Activated T-cell treated with anti-CD3 and anti-CD28 coated beads for 24 hours (primary cell): ENCODE measurements at places on chromosomes 12 and 14.

DNA sequence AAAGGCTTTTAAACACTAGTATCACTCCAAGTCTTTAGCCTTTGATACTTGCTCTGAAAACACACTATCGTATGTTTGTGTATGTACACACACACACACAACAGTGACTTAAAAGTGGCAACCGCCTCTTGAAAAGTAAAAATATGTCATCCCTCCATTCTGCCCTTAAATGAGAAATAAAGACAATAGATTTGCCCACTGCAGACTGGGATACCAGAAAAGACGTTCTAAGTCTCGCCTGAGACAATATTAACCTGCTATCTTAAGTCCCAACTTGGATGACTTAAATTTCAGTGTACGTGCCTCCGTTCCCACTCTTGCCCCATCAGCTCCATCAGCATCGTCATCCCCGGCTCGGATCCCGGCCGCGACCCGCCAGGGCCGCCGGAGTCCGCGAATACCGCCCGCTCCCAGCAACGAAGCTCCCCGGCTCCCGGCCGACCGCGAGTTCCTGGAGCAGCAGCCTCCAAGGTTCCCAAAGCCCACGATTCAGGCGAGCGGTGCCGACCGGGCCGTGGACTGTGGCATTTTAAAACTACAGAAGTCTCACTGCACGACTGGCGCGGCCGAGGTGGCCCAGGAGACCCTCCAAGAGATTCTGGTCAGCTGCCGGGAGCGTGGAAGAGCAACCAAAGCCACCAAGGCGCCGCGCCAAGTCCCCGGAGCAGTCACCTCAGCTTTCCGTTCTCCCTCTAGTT lies 2.8 kb upstream of the ARID2 start:
- peak; percentile 11 for DNase-seq

DNA sequence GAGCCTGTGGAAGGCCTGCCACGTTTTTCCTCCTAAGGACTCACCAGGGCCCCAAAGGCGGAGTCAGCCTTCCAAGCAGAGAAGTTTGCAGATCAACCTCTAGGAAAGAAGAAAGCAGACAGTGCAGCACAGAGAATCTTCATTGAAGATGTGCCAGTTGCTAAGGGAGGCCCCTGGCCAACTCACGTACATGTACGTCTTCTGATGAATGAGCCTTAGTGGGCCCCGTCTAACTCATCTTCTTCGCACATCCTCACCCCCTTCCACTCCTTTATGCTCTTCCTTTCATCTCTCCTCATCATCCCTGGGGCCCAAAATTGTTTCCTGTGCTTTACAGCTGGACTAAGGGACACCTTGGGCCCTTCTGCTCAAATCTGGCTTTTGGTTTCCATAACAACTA lies 703.0 kb upstream of the TBX3 start:
- no peak for DNase-seq

- no peak for DNase-seq
Observed at GRCh38 chr14:29759521-29760340, 167.9 kb downstream of the PRKD1 start.

DNA sequence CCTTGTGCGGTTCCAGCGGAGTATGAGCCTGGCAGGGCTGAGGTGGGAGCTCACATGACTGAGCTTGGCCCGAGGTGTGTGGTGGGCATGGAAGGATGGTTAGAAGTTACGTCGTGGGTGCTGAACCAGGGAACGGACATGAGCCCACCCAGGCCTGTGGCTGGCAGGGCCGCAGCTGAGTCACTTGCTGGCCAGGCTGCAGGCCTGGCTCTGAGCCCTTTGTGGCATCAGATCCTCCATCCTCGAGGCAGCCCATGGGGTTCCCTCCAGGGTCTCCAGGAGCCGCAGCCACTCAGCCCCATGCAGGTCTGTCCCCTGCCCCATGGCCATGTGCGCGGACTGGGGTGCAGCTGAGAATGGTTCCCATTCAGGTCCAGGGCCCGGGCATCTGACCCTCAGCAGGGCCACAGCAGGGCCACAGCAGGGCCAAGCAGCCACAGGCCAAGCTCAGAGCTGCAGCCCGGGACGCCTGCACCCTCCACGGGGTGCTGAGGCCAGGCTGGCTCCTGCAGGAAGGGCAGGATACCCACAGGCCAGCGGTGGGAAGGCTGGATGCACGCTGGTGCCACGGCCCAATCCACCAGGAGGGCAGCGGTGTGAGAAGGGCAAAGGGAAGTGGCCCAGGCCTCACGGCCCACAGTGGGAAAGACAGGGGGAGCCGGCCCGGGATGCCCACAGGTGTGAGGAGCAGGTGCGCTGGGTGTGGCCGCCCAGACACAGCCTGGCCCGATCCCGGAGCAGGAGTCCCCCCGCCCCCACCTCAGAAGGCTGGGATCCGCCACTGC lies 26.3 kb upstream of the ULK1 start:
- DNase-seq: no peak

- no peak for DNase-seq
Observed at GRCh38 chr12:33180918-33181317, 258.7 kb downstream of the SYT10 start.

DNA sequence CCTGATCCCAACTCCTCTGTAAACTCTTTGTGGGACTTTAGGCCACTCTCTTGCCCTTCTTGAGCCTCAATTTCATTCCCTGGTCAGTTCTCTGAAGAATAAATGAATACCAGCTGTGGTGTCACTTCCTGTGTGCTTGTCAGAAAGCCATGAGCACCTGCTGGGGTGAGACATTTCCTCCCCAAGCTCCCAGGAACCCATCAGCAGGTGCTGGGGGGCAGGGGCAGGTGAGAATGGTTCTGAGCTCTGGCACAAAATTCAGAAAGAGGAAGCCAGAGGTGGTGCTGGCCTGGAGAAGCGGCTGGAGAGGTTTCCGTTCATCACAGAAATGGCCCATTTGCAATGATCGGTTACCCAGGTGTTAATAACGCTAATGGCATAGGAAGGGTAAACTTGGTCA lies 14.9 kb downstream of the LHX5 start:
- no peak for DNase-seq

- DNase-seq: no peak
Observed at GRCh38 chr12:124824195-124824594, 39.5 kb downstream of the SCARB1 start.

- no peak for DNase-seq
Observed at GRCh38 chr12:4116251-4117111, 157.1 kb upstream of the CCND2 start.

- DNase-seq: no peak
Observed at GRCh38 chr12:39763890-39764169, 144.2 kb upstream of the ABCD2 start.

GRCh38 chr14:33634631-33635030 lies 316.2 kb downstream of the EGLN3 start:
- no peak for DNase-seq

- DNase-seq: no peak
Observed at GRCh38 chr12:58540480-58541299, 379.6 kb downstream of the LRIG3 start.

GRCh38 chr12:122491991-122492390 lies 8.7 kb downstream of the ZCCHC8 start:
- DNase-seq: no peak

- no peak for DNase-seq
Observed at GRCh38 chr14:67377916-67378315, 17.8 kb downstream of the EIF2S1 start.

DNA sequence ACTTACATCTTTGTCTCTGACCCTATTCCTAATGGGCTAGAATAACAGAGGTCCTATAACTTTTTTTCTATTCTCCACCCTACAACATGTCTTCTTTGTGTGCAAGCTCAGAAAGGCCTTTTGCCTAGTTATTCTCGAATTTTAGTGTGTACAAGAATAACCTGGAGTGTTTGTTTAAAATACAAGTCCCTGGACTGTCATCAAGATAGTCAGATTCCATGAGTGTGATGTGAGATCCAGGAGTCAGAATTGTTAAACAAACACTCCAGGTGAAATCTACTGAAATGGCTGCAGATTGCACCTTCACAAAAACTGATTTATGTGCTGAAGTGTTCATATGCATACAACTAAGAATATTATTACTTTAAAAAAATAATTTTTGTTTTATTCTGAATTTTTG lies 114.4 kb upstream of the DIO2 start:
- DNase-seq: no peak

- DNase-seq: no peak
Observed at GRCh38 chr12:12195516-12195915, 71.3 kb downstream of the LRP6 start.

DNA sequence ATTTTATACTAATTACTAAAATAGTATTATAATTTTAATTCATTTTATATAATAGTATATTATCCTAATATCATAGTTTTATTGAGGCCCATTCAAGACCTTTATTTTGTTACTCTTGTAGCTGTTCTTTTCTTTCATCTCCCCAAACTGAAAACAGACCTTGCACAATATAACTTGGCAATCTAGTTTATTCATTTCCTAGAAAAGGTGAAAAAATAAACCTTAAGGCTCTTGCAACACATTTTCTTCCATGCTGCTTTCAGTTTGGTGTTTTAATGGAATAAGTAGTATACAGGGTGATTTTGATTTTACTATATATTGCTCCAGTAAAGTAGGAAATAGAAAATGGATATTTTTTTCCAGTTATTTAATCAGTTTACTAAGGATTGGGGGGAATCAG lies 174.0 kb downstream of the SLC2A13 start:
- DNase-seq: no peak

- DNase-seq: no peak
Observed at GRCh38 chr14:75554482-75554881, 23.9 kb upstream of the FLVCR2 start.

DNA sequence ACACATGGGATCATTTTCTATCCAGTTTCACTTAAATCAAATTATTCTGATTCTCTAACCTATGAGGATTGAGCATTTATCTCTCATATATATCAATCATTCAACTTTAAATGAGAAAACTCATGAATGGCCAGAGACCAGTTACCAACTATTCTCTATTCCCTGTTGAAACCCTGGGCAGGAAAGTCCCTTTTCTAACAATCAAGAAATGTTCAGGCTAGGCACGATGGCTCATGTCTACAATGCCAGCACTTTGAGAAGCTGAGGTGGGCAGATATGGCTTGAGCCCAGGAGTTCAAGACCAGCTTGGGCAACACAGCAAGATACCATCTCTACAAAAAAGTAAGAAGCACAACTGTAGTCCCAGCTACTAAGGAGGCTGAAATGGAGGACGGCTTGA lies 18.0 kb downstream of the FMNL3 start:
- no peak for DNase-seq

DNA sequence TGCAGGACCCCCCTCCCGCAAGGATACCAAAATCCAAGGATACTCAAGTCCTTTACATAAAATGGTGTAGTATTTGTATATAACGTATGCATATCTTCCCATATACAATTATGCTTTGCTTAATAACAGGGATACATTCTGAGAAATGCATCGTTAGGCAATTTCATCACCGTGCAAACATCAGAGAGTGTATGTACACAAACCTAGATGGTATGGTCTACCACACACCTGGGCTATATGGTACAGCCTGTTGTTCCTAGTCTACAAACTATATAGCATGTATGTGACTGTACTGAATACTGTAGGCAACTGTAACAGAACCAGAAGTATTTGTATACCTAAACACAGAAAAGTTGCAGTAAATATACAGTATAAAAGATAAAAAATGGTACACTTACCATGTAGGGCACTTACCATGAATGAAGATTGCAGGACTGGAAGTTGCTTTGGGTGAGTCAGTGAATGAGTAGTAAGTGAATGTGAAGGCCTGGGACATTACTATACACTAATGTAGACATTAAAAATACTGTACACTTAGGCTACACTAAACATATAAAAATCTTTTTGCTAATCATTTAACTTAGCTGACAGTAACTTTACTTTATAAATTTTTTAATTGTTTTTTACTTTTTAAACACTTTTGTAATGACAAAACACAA lies 141.1 kb downstream of the SLC41A2 start:
- no peak for DNase-seq

- no peak for DNase-seq
Observed at GRCh38 chr14:100653409-100653808, 66.2 kb upstream of the BEGAIN start.

DNA sequence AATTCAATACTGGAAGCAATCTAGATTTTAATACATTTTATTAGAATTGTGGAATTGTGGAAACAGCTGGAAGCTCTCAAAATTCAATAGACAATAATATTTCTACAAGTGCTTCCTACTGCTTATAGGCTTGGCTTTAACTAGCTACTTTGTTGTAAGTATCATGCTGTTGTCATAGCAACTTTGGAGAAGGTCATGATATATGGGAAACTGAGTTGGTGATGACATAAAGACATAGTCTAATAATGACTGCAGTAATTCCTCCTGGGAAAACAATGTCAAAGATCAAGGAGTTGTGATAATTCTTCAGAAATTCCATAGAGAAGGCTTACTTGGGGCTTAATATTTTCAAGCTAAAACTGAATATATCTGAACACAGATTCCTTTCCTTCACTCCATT lies 266.6 kb downstream of the KIF21A start:
- no peak for DNase-seq

- no peak for DNase-seq
Observed at GRCh38 chr14:105475269-105476096, 862 bp downstream of the CRIP2 start.

DNA sequence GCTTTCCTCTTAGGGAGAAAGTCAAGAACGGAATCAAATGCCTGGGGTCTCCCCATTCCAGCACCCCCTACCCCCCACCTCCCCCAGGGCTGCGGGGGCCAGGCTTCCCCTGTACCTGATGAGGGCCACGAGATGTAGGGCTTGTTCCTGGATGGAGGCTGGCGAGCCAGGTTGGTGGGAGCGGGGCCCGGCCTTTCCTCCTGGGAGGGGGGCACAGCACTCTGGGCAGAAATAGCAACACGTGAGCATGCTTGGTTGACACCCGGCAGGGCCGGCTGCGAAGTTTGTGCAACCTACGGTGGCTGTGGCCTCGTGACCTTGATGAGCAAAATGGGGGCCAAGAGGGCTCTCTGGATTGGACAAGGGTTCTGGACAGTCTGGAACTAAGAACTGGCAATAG lies 15.7 kb downstream of the AMN start:
- DNase-seq: no peak

- DNase-seq: no peak
Observed at GRCh38 chr14:104602315-104602932, 2.1 kb downstream of the TMEM179 start.

- DNase-seq: no peak
Observed at GRCh38 chr14:64614166-64614565, 64.4 kb downstream of the PPP1R36 start.

DNA sequence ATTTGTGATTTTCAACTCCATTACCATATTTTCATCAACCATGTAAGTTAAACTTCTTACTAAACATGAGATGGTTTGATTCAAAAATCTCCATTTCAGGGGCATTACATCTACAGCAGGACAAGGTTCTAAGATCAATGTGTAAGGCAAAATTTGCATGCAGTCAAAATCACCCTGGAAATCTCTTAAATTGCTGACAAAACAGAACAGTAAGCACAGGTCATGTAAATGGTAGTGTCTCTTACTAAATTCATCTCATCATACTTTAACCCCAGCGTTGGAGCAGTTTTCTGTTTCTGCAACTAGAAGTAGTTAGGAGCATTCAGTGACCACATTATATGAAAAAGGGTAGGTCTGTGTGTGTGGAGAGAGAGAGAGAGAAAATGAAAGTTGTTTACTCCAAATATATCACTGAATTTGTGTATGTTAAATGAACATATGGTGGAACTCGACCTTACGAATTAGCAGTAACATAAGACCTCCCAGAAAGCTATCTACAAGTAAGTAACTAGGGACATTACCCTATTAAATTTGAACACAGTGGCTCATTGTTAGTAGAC lies 227.5 kb downstream of the SSPN start:
- DNase-seq: no peak
